Stimulated activated naive CD8-positive, alpha-beta T cell treated with anti-CD3 and anti-CD28 coated beads, Interleukin-15, amount 100 ng/mL, for 72 hours (primary cell): ENCODE measurements at places on chromosomes 12 and 14.

- no peak for DNase-seq
These were observed 44.8 kb downstream of the ARHGAP5 start for GRCh38 chr14:32121948-32122347.

DNA sequence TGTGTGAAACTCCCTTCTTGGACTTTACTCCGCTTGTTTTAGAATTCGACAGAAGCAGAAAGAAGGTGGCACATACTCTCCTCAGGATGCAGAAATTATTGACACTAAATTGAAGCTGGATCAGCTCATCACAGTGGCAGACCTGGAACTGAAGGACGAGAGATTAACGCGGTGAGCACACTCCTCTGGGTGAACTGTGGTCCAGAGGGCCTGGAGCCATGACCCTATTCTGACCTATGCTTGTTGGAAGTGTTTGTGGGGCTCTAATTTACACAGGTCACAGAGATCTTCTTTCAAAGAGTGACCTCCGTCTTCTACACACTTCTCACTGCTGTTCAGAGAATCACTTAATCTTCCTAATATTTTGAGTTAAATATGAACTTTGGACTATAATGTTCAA lies 72.5 kb upstream of the MYF6 start:
- no peak for DNase-seq

- DNase-seq, result no peak
These were observed 175.9 kb downstream of the EMP1 start for GRCh38 chr12:13372386-13372785.

GRCh38 chr12:106141452-106141851 lies 2.7 kb upstream of the NUAK1 start:
- no peak for DNase-seq
